B cell (primary cell): ENCODE measurements at places on chromosomes 5 and 9.

GRCh38 chr5:85077581-85077980, 692.9 kb upstream of the EDIL3 start:
- DNase-seq = no peak

DNA sequence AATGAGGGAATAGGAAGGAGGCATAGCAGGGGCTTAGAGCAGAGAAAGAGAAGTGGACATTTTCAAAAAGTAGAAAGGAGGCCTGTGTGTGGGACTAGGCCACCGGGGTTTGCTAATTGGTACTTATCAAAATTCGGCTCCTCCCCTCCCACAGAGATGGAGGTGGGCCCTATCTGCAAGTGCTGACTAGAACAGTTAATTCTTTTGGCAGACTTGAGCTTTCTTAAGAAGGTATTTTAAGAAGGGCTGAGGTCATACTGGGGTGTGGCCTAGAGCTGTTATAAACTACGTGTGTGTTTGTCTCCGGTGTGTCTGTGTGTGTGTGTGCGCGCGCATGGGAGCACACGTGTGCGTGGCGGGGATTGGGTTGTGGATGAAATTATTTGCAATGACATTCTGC, 1086.5 kb downstream of the EFNA5 start:
- DNase-seq = no peak

DNA sequence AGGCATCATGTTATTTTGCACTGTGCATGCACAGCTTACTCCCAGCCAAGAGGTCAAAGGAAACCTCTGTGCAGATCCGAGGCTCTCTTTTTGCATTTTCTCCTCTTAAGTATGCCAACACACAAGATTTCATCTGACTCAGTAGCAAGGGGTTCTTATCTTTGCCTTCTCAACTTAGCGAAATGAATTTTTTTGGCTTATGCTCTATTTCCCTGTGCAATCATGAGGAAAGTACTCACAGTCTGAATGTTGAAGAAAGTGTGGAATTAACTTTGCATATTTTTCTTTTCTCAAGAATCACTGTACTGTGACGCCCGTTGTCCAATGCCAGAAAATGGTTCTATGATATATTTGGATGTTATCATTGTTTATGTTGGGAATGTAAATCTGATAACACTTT, 173.5 kb upstream of the FBXL7 start:
- DNase-seq = no peak

- DNase-seq = no peak
Measured at GRCh38 chr5:59607138-59607765, 286.3 kb downstream of the PDE4D start.

DNA sequence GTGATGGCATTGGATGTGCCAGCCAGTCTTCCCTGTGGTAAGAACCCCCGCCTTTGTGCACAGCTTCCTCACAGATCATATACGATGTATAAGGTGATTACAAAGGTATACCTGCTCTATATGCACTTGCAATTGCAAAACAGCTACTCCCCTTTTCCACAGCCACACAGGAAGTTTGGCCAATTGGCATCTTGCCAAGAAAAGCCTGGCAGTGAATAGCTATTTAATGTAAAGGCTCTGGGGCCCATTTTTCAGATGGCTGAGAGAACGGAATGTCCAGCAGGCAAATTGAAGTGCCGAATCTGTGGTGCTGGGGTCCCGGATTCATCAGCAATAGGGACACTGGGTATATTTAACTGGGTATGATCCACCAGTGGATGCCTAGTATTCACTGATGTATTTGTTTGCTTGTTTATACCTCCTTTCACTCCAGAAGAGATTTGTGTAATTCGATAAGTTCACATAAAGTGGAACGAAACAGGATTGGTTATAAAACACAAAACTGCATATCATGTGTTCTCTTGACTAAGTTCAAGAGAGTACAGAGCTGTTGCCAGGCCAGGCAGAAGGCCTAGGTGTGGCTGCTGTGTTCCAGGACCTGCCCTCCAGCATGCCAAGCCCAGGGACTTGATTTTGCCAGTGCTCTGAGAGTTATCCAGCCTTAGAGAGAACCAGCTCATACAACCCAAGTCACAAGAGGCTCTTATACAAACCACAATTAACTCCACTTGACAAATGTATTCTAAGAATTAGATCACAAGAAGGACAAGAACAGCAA, 27.7 kb upstream of the GABRP start:
- no peak for DNase-seq

DNA sequence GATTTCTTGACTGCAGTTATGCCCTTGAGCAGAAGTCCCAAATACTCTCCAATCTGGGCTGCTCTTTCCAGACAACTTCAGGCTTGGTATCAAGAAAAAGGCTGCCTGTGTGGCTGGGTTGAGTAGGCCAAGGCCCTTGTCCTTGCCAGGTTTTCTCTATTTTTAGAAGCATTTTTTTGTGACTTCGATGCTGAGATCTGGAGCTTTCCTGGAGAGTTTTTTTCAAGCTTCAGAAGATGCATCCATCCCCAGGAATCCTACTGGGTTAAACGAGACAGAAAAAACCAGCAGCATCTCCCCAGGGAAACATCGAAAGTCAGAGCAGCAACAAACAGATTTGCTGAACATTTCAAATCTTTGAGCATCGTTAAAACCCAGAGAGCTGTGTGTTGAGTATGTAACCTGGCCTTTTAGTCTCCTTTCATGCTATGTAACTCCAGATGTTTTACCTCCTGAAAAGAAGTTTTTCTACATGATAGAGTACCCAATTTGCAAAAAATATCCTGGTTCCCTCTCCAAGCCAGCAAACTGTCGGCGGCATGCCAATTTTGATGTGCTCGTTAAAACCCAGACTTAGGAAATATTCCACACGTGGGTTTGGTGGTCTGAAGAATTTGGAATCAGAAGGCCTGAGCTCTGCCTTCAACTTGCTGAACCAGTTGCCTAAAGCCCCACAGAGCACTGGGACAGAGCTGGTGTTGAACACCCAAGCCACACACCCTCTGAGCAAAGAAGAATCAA, 98.1 kb upstream of the ALDH1B1 start:
- DNase-seq = no peak

DNA sequence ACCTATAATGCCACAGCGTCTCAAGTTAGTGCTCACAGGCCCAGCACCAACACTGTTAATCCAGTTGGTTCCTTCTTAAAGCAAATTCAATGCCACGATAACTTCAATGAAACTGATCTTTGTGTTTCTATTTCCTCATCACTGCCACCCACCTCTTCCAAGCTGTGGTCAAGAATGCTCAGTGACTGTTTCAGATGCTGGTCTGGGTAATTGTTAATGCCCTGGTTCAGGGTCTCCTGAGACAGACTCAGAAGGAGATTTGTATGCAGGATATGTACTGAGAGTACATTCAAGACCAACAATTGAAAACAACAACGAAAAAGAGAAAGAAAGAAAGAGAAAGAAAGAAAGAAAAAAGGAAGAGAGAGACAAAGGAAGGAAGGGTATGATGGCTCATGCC, 505.3 kb downstream of the TLE4 start:
- peak; percentile 15 for DNase-seq

GRCh38 chr9:5441043-5441442, 3.3 kb upstream of the PLGRKT start:
- no peak for DNase-seq

DNA sequence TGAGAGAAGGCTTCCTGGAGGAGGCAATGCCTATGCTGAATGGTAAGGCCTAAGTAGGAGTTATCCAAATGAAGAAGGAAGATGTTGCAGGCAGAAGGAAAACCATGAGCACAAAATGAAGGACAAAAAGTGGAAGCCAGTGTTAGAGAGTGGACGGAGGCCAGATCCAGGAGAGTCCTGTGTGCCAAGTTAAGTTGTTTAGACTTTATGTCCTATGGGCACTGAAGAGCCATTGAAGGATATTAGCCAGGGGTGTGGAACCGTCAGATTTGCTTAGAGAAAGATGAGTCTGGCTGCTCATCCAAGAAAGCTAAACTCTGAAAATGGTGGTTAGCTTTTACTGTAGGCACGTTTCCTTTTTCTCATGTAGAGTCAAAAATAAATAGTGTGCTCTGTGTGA, 254.7 kb downstream of the ADAMTSL1 start:
- DNase-seq = no peak

DNA sequence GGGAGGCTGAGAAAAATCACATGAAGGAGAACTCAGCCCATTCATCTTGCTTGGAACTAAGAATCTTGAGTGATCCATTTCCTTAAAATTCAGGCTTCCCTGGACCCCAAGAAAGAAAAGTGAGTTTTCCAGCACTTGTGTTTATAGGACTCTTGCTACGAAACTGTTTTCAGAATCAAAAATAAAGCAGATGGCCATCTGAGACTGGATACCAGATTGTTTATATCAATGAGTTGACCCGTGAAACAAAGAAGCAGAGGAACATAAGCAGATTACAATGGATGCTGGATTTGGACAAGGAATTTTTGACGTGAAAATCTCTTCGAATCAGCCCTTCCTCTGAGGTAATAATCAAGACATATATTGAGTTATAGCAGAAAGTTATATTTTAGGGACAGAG, 223.2 kb downstream of the SYK start:
- DNase-seq = no peak

GRCh38 chr9:92170848-92171247, 55.6 kb upstream of the SPTLC1 start:
- DNase-seq = no peak

DNA sequence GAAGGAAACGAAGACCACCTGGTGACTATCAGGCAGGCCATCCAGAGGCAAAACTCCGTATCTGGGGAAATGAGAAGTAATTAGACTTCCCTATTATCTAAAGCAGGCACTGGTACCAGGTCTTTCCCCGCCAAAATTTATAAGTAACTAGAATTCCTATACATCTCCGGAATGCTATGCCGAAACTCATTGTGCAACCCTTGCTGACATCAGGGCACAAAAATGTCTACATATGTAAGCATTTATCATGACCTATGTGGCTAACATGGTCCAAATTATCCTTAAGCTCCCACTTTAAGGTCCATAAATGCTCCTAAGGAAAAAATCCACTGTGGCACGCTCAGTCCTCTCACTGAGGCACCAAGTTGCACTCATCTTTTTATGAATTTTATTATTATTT, 17.8 kb downstream of the ACTL7B start:
- DNase-seq = no peak

GRCh38 chr9:672851-673250, 168.6 kb upstream of the DMRT1 start:
- DNase-seq = no peak
